DND-41 (cell line): ENCODE measurements at places on chromosomes 4 and X.
A peak's percentile ranks its signal among the peaks of the same experiment; 100 is the strongest.

DNA sequence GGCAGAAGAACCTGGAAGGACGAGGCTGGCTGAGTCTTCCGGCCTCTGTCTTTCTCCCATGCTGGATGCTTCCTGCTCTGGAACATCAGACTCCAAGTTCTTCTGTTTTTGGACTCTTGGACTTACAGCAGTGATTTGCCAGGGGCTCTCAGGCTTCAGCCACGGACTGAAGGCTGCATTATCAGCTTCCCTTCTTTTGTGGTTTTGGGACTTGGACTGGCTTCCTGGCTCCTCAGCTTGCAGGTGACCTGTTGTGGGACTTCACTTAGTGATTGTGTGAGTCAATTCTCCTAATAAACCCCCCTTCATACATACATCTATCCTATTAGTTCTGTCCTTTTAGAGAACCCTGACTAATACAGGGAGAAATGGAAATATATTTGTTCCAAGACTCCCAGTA, 265.8 kb downstream of the PCDH18 start:
- no peak for DNase-seq

DNA sequence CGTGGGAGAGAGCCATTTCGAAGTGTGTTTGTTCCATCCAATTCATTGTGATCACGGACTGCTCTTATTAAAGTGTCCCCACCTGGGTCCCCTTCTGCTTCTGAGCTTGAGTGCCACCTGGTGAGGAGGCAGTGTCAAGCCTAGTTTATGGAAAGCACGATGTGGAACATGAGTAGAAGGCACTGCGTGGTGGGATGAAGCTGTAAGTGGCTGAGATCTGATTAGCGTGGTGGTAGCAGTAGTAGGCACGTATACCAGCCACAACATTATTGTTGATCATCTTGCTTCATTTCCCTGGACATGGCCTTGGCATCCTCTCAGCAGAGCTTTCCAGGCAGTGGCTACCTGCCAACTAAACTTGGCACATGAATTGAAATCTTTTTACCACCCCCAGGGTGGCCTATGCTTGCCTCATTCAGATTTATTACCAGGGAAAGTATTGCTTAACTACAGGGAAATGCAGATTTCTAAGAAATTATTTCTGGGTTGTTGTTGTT, 46.4 kb downstream of the GPAT3 start:
- no peak for DNase-seq

- no peak for DNase-seq
Observed at GRCh38 chr4:134812611-134813010, 611.0 kb upstream of the PABPC4L start.

GRCh38 chr4:20273793-20274192, 22.1 kb downstream of the SLIT2 start:
- no peak for DNase-seq

- DNase-seq = peak; percentile 14
Observed at GRCh38 chrX:8815460-8816065, 14.4 kb upstream of the FAM9A start.

GRCh38 chrX:112695494-112695893, 15.8 kb upstream of the LHFPL1 start:
- DNase-seq = no peak

GRCh38 chr4:185672618-185673017, 137.3 kb upstream of the PDLIM3 start:
- no peak for DNase-seq

- DNase-seq = no peak
Observed at GRCh38 chr4:95517576-95518345, 31.0 kb downstream of the UNC5C start.
